ENCODE measurements at places on chromosomes 6 and 20.

GRCh38 chr20:35240083-35240810 is 13.8 kb downstream of the MMP24 start:
- no peak for DNase-seq

- no peak for DNase-seq
These were observed 130.6 kb downstream of the ERMARD start for GRCh38 chr6:169881976-169882375.

DNA sequence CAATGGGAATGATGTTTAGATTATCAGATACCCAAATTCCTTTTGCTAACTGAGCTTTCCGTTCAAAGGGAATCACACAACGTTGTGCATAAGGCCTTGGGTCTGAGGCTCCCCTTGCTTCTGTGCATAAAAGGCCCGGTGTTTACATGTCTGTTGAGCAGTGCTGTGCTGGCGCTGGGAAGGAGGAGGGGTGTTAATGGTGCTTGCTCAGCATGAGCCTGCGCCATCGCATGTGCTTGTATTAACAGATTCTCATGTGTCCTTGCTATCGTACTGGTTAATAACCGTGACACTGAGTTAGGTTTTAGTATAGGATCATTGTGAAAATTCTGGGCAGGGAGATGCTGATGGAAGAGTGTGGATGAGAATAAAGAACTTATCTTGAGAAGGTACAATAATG is 62.3 kb upstream of the TRAF3IP2 start:
- no peak for DNase-seq

- no peak for DNase-seq
These were observed 600 bp downstream of the SEC63 start for GRCh38 chr6:107957308-107957908.

- no peak for DNase-seq
These were observed 190.8 kb upstream of the BMP2 start for GRCh38 chr20:6576726-6577125.

DNA sequence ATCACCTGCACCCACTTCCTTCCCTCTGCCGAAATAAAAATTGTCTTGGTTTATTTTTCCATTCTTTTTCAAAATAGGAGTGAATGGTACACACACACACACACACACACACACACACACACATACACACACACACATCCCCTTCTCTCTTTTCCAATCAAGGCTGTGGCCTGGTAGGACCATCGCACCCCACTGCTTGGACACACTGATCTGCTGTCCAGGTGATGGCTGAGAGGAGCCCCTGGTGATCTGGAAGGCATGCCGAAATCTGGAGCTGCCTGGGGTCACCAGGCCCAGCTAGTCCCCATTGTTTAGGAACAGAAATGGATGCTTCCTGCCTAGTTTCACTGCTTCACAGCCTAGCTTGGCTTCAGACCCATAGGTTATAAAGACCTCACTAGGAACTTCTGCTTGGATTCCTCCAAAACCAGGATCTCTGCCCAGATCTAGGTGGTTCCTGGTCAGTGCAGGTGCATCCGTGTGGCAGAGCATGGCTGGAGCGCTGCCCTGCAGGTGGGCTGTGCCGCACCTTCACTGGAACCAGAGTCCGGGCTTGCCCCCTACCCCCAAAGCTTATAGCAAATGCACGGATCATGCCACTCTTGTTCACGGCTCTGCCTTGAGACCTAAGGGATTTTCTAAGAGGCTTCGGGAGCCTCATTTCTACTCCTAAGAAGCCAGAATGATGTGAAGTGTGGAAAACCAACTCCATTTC is 42.9 kb upstream of the DACT2 start:
- no peak for DNase-seq

- DNase-seq = no peak
These were observed 72.7 kb downstream of the IGF2R start for GRCh38 chr6:160041608-160042007.

- DNase-seq = no peak
These were observed 140.9 kb downstream of the GJA10 start for GRCh38 chr6:90035047-90035723.

DNA sequence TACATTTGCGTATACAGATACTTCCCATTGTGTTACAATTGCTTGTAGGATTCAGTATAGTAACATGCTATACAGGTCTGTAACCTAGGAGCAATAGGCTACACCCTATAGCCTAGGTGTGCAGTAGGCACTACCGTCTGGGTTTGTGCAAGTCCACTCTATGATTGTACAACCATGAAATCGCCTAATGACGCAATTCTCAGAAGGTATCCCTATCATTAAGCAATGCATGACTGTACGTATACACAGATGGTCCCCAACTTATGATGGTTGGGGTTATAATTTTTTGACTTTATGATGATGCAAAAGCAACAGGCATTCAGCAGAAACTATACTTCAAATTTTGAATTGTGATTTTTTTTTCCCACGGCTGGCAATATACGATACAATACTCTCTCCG is 458.2 kb upstream of the NOX3 start:
- DNase-seq = no peak

- no peak for DNase-seq
These were observed 16.1 kb upstream of the ZNF217 start for GRCh38 chr20:53609491-53610445.

GRCh38 chr20:10674684-10675449 is 1.1 kb upstream of the JAG1 start:
- peak; percentile 54 for DNase-seq

- DNase-seq = no peak
These were observed 68.8 kb upstream of the LTV1 start for GRCh38 chr6:143774347-143774746.

DNA sequence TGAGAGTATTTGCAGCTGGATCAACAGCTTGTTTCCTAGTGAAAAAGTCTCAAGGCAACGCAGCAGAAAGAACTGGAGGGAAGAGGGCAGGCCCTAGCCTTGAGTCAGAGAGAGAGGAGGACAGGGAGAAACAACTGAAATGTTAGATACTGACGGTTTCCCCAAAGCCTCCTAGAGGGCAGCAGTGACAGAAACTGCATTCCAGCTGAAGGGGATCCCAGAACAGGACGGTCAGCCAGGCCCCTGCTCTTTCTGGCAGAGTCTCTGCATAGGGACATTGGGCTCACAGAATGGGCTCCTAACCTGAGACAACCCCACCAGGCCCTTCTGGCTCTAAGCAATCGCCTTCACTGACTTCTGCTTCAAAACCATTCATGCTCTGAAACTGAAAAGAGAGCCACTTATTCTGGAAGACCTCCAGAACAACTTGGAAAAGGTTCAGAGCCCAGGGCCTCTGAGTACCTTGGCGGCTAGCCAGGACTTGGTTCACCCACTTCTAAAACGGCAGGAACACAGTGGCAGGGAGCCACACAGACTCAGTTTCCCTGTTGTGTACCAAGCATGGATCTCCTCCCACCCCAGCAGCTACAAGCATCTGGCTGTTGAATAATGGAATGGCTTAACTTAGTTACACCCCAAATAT is 72.9 kb downstream of the PSMB1 start:
- no peak for DNase-seq

DNA sequence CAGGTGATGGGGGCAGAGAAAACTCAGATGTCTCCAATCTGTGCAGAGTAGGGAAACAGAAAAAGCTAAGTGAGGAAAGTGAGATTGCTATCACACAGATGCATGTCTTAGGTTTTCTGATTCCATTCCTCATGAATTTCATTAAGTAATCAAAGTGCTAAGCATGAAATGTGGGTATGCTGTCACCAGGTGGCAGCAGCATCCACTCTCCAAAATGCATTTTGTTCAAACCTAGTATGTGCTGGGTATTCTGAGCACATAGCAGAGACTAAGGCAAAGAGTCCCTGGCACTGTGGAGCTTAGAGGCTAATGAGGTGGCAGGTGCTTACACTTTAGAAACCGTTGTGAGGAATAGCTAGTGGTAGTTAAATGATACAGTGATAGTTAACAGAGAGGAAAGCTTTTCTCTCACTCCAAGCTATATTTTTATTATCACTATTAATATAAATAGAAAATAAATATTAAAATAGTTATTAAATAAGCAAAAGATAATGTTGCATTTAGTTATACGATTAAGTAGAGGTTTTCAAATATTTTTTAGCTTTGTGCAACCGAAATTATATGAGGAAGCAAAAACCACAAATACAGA is 179.5 kb downstream of the CDH26 start:
- no peak for DNase-seq

DNA sequence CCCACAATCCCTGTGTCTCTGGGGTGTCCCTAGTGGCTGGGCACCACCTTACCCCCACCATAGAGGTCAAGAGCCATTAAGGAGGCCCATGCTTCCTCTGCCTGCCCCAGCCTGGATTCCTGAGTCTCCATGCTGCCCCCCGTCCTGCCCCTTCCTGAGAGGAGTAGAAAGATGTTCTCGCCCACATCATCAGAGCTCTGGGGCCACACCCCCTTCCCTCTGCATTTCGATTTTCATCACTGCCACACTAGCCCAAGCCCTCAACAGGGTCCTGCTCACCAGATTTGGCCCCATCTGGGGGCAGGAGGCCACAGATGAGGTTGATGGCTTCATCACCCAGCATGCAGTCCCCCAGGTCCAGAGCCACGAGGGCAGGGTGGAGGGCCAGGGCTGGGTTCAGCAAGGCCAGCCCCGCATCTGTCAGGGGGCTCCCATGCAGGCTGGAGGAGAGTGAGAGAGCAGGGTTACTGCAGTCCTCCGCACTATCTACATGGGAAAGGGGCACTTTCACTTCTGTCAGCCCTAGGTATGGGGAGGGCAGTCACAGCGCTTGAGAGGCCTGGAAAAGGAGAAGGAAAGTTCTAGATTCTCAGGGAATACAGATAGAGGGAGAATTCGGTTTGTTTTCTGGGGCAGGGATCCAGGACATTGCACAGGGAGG is 1.5 kb downstream of the LRRC73 start:
- no peak for DNase-seq

GRCh38 chr6:1395941-1396908 is 6.8 kb downstream of the FOXF2 start:
- DNase-seq = no peak

GRCh38 chr6:140623498-140623897 is 1249.0 kb upstream of the CITED2 start:
- no peak for DNase-seq

- DNase-seq = no peak
These were observed 23.7 kb upstream of the ID1 start for GRCh38 chr20:31581391-31581790.

- DNase-seq = no peak
These were observed 316.2 kb downstream of the ADGRB3 start for GRCh38 chr6:68951270-68951669.

- no peak for DNase-seq
These were observed 49.4 kb upstream of the FAM135A start for GRCh38 chr6:70363741-70364493.

GRCh38 chr20:57878786-57879424 is 169.1 kb upstream of the PMEPA1 start:
- DNase-seq = no peak

GRCh38 chr6:116111552-116112528 is 11.2 kb downstream of the NT5DC1 start:
- DNase-seq = no peak

DNA sequence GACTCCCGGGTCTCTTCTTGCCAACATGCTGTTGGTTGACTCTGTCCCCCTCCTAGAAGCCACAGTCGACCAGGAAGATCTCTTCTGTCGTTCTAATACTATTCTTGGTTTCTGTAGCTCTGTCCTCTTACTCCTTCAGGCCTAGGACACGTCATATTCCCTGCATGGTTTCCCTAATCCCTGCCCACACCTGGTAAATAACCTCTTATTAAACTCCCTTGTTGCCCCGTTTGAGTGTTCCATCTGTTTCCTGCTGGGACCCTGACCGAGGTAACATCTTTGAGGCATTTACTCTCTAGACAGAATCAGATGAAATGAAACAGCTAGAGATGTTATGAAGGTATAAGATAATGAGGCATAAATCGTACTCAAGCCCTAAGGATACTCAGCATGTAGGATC is 68.1 kb downstream of the PLCB4 start:
- no peak for DNase-seq

GRCh38 chr6:149698175-149698574 is 19.7 kb downstream of the LATS1 start:
- DNase-seq = no peak

DNA sequence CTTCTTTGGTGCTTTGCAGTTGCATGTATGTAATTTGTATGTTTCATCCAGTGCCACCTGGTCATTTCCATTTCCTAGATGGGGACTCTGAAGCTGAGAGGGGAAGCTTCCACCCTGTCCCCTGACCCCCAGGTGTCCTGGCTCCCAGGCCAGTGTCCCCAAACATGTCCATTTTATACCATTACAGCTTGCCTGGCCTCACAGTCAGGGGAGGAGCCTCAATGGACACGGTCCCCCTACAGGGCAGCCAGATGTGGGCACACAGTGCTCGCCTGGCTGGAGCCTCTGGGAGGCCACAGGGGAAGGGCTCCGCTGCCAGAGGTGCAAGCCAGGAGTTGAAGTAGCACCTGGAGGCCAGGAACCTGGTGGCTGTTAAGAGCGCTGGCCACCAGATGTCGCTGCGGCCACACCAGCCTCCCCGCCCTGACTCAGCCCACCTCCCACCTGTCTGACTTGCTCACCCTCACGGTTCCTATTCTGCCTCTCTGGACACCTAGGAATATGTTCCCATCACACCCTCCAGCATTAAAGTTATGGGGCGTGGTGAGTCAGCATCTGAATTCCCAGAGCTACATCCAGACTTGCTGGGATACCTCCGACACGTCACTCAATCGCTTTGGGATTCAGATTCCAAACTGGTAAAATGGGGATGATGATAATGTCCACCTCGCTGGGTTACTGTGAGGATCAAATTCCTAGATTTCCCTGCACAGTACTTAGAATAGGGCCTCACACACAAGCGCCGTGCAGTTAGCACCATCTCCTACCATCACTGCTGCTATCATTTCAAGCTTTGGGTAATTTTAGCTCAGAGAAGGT is 107.4 kb downstream of the SULF2 start:
- DNase-seq = no peak

DNA sequence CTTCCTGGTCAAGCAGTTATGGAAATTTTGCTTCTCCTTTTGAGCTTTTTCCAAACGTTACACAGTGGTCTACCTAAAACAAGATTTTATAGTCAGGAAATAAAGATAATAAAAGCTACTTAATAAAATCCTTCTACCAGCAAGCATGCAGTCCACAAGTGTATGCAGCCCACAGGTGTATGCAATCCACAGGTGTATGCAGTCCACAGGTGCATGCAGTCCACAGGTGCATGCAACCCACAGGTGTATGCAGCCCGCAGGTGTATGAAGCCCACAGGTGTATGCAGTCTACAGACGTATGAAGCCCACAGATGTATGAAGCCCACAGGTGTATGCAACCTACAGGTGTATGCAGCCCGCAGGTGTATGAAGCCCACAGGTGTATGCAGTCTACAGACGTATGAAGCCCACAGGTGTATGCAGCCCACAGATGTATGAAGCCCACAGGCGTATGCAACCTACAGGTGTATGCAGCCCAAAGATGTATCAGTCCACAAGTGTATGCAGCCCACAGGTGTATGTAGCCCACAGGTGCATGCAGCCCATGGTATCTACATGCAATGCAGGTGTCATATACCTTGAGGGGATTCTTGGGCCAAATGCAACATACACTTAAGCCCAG is 26.4 kb upstream of the OCSTAMP start:
- no peak for DNase-seq
